Panc1 (cell line): ENCODE measurements at places on chromosomes 7 and 10. TPM values are rescaled to one million over a fixed set of nuclear protein-coding genes. Genes with fewer than 3 reads are reported as not detected.
A peak's percentile ranks its signal among the peaks of the same experiment; 100 is the strongest.

GRCh38 chr10:131210181-131210580 lies 101.3 kb downstream of the TCERG1L start:
- DNase-seq, result no peak

- no peak for DNase-seq
Measured at GRCh38 chr10:74186678-74187077, 35.7 kb downstream of the ADK start.

DNA sequence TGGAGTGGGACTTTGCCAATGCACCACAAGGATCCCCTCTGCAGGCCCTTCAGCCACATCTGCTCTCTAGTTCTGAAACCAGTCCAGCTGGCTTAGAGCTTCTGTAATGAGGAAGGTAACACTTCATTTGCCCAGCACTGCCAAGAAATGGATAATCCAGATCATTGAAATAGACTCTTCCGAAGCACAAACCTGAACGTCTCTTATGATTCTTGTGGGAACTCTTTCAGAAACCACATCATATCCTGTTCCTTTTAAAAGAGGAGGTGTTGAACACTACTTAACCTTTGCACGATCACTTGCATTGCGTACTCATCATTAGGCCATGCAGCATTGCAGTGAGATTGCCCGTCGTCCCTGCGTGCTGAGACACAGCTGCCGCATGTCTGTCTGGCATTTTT lies 25.8 kb upstream of the PLPP4 start:
- DNase-seq, result no peak

Gene KEL
- total RNA-seq, result 0.44 TPM

Gene IRF5
- total RNA-seq, result 8.8 TPM

Gene PNLIPRP2
- total RNA-seq, result 0.72 TPM

DNA sequence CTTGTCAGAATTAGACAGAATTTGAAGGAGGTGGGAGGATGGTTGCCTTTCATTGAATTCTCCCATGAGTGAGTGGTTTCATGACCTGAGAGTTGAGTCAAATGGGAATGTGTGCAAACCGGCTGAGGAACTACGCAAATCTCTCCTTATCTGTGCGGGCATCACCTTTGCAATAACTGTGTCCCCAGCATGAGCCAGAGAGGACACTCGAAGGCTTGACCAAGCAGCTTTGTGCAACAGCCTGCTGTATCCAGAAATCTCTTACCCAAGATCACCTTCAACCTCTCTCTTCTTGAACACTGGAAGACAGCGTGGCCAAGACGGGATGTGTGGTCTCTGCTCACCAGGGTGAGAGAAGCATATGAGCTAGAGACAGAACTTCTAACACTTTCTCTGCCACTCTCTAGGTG lies 93.8 kb upstream of the IKZF1 start:
- DNase-seq, result no peak

DNA sequence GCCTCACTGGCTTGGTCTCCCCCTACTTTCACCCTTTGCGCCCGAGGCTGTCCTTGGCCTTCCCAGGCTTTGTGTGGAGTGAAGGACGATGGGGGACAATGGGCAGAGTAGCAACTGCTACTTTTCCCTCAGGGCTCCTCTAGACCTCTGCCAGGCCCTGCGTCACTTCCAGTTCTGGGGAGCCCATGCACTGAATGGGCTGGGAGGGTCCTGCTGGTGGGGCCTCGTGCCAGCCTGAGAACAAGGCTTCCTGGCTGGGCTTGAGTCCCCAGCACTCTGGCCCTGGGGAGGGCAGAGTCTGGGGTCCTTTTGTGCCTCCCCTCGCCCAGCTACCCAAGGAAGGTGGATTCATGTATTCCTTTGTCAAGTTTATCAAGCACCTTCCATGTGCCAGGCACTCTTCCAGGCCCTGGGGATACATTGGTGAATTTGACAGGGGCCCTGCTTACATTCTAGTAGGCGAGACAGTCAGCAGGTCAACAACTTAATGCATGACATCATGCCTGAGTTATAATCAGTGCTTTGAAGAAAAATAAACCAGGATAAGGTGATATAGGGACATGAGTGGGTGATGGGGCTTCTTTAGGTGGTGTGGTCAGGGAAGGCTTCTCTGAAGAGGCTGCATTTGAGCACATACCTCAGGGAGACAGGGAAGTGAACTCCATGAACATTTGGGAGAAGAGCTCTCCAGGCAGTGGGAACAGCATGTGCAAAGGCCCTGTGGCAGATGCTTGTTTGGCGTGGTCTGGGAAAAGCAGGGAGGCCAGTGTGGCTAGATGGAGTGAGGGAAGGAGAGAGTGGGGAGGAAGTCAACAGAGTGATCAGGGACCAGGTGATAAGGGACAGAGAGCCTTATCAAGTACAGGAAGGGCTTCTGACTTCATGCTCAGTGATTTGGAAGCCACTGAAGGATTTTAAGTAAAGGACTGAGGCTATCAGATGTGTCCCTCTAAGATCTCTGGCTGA lies 14.1 kb downstream of the ZMIZ1 start:
- no peak for DNase-seq

GRCh38 chr10:124090601-124091209 lies 2.7 kb downstream of the CHST15 start:
- no peak for DNase-seq

- DNase-seq, result no peak
Measured at GRCh38 chr7:135074096-135074495, 73.8 kb upstream of the TMEM140 start.

DNA sequence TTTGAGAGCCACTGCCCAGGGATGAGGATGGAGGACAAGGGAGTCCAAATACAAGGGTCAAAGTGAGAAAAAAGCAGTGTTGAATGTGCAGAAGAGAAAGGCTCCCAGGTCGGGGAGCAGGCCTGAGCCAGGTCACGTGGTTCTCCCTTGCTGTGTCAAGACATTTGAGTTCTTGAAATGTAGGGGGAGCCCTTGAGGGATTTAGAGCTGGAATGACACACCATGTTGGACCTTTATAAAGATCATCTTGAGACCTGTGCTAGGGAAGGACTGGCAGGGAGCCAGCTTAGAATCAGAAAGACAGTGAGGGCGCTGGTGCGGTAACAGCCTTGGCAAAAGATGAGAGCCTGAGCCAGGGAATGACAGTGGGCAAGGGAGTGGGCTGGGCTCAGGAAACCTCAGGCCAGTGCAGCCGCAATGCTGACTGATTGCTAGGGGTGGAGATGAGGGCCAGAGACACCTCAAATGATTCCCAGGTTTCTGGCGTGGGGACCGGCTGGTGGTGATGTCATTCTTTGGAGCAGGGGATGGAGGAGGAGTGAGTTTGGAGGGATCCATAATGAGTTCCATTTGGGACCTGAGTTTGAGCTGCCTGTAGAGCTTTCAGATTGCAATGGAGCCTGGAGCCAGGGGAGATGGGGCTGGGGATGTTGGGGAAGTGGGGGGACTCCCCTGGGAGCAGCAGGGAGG lies 120.1 kb downstream of the PTPN20 start:
- no peak for DNase-seq

GRCh38 chr10:63711867-63712716 lies 190.9 kb downstream of the REEP3 start:
- peak; percentile 90 for DNase-seq

Gene SAMD9
- 6.0 TPM for total RNA-seq

- DNase-seq, result no peak
Measured at GRCh38 chr7:31076051-31076450, 23.9 kb downstream of the ADCYAP1R1 start.

GRCh38 chr7:116548506-116548905 lies 23.7 kb downstream of the CAV1 start:
- DNase-seq, result no peak

- DNase-seq, result no peak
Measured at GRCh38 chr10:32419615-32420014, 26.3 kb upstream of the CCDC7 start.
